ENCODE measurements at places on chromosomes 5 and 9.

DNA sequence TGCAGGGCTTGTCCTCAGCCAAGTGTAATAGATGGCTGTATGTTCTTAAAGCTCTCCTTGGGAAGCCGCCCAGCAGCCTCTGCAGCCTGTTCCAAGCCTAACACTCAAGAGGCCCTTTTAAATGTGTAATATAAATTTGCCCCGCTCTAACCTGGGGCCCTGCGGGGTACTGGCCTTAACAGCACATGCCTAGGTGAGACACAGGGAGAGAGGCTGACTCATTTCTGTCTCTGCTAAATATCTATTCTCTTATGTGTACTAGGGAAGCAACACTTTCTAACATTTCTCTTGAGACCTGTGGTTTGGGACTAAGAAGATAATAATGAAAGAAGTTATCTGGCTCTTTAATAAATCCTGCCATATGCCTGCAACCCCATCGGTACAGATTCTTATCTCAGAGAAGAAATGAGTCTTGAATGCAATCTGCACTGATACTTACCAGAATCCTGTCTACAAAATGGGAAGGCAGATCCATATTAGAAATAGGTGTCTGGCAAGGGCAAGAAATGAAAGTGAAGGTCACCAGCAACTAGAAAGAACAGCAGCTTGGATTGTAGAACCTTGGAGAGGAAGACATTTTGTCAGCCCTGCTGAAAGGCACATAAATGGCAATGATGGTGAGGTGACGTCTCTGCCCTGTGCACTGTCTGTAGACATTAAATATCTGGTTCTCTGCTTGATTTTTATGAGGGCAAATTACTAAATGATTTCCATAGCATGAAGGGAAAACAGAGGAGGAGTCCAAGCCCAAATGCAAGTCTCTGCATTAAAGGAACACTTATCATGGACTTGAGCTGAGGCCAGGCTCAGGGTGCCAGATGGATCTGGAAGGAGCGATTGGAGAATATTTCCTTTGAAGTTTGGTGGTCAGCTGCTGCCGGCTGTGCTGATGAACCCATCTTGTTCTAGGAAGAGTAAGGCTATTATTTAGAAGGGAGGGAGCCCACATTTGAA, 14.5 kb upstream of the TGFBI start:
- DNase-seq = no peak

- DNase-seq = no peak
These were observed 82.4 kb downstream of the ZNF354C start for GRCh38 chr5:179142434-179143198.

DNA sequence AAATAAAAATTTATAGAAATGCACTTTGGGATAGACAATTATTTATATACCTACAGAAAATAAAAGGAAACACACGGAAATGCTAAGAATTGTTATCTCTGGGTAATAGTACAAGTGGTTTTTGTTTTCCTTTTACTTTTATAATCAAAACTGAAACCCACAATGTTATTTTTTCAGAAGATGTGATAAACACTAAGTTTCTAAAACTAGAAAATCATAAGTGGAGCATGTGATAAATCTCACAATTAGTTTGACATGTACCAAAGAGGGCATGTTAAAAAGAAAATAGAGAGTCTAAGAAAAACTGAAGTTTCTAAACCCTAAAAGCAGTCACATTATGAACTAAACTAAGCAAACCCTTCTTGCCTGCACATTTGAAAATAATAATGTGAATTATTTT, 61.1 kb downstream of the OXCT1 start:
- no peak for DNase-seq

- DNase-seq = no peak
These were observed 2125.8 kb downstream of the MAT2B start for GRCh38 chr5:165631235-165631634.

DNA sequence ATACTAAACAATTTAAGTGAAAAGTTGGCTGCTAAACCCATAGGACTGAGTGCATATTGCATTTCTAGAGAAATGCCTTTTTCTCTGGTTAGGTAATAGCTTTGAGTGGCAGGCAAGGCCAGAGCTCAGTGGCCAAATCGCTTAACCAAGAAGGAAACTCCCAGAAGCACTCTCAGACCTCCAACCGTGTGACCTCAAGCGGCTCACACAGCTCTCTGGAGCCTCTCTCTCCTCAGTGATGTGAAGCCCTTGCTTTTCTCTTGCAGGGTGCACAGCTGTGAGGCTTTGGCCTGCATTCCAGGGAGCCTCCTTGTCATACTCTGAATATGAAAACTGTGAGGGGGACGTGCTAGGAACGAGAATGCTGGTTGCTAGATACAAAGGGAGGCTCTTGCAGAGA, 106.7 kb downstream of the INSYN2B start:
- no peak for DNase-seq

GRCh38 chr5:126023994-126024441, 399.2 kb upstream of the GRAMD2B start:
- no peak for DNase-seq

DNA sequence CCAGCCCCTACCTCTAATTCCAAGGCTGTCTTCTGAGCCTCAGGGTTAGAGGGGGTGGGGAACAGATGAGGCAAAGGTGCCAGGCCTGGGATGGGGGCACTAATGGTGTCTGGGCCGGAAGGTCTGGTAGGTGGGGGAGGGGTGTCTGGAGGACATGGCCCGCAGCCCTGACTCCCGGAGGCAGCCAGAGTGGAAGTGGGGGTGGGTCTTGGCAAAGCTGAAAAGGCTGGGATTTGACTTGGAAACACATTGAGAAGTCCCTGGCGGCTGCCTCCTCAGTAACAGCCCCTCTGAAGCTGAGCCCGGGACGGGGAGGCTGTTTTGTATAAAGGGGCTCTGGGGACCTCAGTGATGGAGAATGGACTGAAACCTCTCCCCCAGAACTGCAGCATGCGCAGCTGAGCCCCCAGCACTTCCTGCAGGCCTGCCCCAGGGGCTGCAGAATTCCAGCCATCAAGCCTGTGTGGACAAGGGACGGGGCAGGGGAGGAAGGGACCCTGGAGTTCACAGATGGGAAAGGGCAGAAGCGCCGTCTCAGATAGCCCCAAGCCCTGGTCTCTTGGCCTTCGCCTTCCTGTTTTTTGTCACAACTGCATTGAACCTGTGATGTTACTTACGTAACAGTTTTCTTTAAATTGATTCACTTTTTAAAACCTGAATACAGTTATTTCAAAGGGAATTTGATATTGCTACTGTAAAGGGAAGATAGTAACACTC, 49.3 kb upstream of the SYNPO start:
- no peak for DNase-seq

DNA sequence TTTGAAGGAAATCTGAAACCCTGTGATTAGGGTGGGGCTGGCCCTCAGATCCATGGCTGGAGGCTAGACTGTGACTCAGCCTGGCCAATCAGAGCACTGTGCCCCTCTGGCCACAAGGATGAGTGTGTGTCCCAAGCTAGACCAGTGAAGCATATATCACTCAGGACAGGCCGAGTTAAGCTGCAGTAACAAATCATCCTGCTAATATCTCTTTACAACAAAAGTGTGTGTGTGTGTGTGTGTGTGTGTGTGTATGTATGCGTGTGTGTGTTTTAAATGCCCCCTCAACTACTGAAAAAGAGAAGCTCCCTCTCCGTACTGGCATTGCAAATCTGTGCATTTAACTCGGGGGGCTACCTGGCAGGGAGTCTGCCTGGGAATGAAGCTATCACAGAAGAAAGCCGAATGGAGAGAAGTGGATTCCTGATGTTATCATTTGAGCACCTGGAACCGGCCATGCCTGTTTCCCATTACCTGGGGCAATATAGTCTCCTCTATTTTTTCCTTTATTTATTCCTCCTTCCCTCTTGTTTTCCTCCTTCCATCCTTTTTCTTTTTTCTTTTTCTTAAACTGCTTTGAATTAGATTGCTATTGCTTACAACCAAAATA, 25.6 kb downstream of the STC2 start:
- no peak for DNase-seq

GRCh38 chr5:172837640-172838039, 3.6 kb downstream of the ERGIC1 start:
- no peak for DNase-seq

GRCh38 chr9:88737031-88737430, 202.1 kb downstream of the NXNL2 start:
- no peak for DNase-seq

DNA sequence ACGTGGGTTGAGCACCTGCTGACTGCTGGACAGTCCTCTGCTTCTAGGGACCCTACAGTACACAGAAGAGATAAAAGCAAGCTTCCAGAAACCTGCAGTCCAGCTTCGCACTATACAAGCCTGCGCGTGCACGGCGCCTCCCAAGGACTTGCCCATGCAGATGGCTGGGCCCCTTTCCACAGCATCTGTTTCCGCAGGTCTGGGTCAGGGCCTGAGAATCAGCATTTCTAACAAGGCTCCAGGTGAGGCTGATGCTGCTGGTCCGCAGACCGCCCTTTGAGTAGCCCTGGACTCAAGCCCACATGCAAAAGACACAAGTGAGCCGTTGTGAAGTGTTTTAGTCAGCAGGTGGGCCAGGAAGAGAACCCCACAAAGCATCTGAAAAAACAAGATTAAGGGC, 133.1 kb downstream of the HSD17B3 start:
- no peak for DNase-seq

- no peak for DNase-seq
These were observed 14.8 kb downstream of the STC2 start for GRCh38 chr5:173313351-173313801.

GRCh38 chr5:10631316-10631996, 67.6 kb downstream of the ANKRD33B start:
- no peak for DNase-seq

GRCh38 chr9:89612566-89613278, 7.9 kb downstream of the GADD45G start:
- DNase-seq = no peak

GRCh38 chr9:124348363-124348762, 66.9 kb downstream of the PSMB7 start:
- no peak for DNase-seq

DNA sequence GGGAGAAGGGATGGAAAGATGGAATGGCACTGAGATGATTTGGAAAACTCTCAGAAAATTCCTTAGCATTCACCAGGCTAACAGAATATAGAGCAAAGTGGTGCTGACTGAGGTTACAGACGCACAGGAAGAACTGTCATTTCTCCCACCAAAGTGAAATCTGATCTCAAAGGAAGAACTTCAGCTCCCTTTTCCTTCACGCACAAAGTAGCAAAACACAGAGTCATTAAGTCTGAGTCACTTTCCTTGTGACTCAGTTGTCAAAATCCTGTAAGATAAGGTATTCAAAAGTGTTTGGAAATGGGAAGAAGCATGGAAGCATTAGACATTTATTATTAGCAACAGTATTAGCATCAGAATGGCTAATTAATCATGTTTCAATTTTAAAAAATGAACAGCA, 11.7 kb downstream of the MPDZ start:
- peak; percentile 3 for DNase-seq

- DNase-seq = no peak
These were observed 21.4 kb downstream of the LHFPL2 start for GRCh38 chr5:78627175-78627574.

DNA sequence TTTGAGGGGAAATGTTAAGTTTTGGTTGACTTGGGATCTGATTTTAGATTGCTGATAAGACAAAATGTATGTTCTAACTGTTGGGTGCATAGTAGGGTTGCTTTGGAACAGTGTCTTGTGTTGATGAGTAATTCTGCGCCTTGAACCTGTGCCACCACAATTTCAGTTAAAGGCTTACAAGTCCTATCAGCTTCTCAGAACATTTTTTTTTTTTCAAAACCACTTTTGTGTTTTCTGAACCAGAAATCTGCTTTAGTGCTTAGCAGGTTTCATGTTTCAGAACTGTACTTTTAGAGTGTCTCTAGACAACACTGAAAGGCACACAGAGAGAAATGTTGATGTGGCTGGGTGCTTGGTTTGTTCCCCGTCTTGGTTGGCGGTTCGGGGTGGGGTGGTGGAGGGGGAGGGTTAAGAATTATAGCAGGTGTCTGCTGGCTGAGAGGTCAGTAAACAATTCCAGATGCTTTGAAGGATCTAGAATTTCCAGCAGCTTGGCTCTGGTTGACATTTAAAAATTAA, 84.6 kb downstream of the ANKRD55 start:
- DNase-seq = no peak

All from epithelial cell of prostate (primary cell).